ENCODE measurements at places on chromosomes 3 and 15.

- DNase-seq, result no peak
Measured at GRCh38 chr15:82986442-82986780, 401 bp downstream of the RAMAC start.

DNA sequence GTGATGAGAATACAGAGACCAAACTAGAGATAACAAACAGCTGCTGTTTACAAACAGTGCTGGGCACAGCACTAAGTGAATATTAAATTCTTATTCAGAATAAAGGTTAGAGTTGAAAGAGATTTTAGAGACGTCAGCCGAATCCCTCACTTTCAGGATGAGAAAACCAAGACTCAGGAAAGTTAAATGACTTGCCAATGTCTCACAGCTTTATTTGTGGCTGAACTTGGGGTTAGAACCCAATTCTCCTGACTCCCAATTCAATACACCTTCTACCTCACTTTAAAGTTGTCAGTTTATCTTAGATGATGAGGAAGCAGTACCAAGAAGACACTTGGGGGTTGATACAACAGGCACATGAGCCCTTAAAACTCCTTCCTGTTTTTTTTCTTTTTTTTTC is 180.9 kb downstream of the GAP43 start:
- no peak for DNase-seq

GRCh38 chr15:69141286-69141701 is 19.1 kb upstream of the GLCE start:
- no peak for DNase-seq

DNA sequence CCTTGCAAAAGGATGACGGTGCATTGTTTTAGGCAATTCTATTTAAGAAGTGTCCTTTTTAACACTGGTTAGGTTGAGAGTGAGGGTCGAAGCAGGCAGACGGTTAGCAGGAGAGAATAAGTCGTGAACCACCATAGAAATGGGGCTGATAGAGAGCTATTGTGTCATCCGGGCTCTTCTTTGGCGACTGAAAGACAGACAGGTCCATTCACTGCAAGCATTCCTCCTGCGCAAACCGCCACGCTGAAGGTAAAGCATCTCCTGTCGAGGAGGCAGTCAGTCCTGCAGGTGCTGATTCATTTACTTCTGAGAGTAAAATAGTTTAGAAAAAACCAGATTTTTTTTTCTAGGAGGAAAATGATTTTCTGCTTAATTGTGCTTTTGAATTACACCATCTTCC is 1002.8 kb upstream of the NR2F2 start:
- no peak for DNase-seq

All from NCI-H2081 (cell line).